ENCODE measurements at places on chromosomes 6 and 20. TPM values are rescaled to one million over a fixed set of nuclear protein-coding genes. Genes with fewer than 3 reads are reported as not detected.

DNA sequence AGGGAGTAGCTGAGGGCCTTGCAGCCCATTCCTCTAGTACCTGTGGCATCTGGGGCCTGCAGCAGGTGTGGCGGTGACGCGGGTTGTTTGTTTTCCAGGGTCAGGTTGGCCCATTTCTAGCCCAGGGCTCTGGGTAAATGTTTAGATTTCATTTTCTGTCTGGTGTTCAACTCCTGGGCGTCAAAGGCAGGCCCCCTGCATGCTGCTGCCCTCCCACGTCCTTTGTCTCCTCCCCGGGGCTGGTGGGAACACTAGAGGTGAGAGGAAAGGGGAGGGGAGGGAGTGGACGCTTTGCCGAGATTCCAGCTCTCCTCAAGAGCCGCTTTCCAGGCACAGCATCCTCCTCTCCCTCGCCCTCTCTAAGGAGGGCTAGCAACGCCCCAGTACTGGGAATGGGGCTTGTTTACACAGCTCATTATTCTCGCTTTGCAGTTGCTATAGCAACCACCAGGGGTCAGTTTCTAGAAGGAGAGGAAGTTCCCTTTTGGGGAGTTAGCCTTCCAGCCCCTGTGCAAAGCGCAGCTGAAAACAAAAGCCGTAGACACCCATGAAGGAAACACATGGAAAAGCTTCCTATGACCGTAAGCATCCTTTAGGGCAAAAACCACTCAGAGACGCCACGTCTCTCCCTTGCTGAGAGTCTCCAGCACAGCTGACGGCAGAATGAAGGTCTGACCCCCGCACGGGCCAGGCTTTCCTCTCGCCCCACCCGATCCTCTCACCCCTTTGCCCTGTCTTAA is 170.6 kb downstream of the LY86 start:
- peak; percentile 92 for DNase-seq

DNA sequence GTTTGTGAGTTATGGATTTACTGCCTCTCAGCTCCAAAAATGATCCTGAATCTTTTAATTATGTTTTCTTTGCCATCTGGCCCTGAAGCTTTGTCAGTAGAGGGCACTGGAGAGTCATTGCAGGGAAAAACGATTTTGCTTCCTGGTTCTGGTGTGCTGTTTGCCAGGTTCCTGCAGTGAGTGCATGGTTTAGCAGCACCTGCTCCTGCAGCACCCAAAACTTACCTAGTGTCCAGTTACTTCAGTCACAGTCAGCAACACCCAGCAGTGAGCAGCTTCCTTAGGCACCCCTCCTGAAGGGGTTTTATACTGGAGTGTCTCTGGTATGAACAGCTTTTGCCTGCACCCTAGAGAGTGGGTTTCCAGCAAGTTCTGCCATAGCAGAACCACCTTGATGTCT is 6.0 kb upstream of the TRIM26 start:
- peak; percentile 66 for DNase-seq

DNA sequence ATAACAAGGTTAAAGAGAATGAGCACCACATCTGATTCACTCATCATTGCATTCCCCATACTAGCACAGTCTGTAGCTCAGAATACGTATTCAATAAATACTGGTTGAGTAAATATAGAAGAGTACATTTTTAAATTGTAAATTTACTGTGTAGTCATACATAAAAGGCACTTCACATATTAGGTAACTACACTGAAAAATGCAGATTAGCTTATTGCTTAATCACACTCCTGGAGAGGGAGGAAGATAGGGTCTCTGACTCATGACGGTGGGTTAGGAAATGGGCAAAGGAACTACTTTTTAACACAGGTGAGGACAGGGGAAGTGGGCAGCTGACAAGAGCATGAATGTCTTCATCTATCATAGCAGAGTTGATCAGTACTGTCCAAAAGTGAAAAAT is 133.2 kb downstream of the TBC1D32 start:
- DNase-seq, result no peak

Gene OXT
- total RNA-seq, result not detected

DNA sequence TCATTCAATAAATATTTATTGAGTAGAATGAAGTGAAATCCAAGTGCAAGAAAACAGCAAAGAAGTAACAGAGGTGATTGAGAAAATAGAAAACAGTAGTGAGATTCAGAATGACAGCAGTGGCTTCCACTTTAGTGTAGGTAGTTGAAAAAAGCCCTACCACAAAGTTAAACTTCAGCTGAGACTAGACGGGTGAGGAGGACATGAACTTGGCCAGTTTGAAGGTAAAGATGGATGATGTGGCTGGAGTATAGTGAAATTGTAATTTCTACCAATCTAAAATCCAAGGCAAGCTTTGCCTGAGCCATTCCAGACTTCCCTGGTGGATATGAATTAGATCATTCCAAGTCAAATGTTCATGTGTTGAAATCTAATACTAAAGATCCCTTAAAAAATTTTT is 32.6 kb upstream of the AHI1 start:
- no peak for DNase-seq

Gene MUC21
- not detected for total RNA-seq

DNA sequence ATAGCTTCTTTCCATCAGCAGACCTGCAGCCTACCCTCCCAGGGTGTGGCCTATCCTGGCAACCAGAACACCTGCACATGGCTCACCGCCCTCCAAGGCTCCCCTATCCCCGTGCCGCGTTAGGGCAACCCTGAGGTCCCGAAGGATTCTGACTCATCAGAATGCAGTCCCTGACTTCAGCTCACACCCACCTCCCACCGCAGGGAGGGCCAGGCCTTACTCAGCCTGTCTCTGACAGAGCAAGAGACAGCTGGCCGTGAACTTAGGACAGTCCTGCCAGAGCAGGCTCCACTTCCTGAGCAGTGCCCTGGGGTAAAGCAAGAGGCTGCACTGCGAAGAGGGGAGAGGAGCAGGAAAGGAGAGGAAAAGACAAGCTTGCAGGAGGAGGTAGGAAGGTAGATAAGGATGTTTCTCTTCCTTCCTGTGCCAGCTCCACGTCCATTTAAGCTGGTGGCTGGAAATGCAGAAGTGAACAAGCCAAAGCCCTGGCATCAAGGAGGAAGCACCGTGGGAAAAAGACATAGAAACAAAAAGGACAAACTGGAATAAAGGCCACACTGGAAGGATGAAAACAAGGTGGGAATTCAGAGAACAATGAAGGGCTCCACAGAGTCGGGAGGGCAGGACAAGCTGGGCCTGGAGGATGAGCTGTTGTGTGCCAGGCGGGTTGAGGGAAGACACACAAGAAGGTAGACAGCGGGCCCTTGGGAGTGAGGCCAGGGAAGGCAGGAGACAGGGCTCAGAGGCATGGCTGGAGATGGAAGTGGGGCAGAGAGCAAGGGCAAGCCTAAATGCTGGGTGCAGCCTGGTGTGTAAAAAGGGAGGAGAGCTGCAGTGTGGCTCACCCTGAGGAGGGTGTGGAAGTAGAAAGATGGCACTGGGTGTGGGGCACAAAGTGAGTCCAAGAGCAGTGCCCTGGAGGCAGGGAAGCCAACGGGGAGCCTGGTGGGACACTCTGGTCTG is 102.7 kb downstream of the SLC23A2 start:
- DNase-seq, result no peak

Gene VSTM2L
- total RNA-seq, result 2.9 TPM

GRCh38 chr6:101883505-101883904 is 490.0 kb downstream of the GRIK2 start:
- no peak for DNase-seq
